CD4-positive, CD25-positive, alpha-beta regulatory T cell (primary cell): ENCODE measurements at places on chromosomes 5 and 9.

DNA sequence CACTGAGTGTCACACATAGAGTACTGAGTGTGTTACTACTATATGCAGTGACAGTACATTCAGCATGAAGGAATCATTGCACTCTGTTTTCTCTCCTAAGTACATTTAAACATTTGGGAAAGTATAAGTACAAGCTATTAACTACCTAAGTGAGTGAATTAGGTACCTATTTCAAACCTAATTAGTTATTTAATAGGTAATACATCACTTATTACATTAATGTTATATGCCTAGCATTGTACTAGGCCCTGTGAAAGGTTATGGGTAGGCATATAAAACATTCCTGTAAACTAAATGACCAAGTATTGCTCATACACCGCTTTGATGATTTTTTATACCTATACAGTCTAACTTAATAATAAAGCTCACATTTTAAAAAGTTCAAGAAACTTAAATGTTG, 25.7 kb upstream of the PPP3R2 start:
- DNase-seq: no peak
- no peak overlapping the region for H3K27ac ChIP-seq
- H3K36me3 ChIP-seq: no peaks in the 10 kb centered on the region
- no peaks in the 10 kb centered on the region for H3K27me3 ChIP-seq
- no peaks in the 10 kb centered on the region for H3K4me1 ChIP-seq
- no peak overlapping the region for H3K4me3 ChIP-seq

GRCh38 chr5:172502969-172503368, 48.6 kb upstream of the SH3PXD2B start:
- no peak for DNase-seq
- no peaks in the 10 kb centered on the region for H3K36me3 ChIP-seq
- H3K4me1 ChIP-seq: no peaks in the 10 kb centered on the region

DNA sequence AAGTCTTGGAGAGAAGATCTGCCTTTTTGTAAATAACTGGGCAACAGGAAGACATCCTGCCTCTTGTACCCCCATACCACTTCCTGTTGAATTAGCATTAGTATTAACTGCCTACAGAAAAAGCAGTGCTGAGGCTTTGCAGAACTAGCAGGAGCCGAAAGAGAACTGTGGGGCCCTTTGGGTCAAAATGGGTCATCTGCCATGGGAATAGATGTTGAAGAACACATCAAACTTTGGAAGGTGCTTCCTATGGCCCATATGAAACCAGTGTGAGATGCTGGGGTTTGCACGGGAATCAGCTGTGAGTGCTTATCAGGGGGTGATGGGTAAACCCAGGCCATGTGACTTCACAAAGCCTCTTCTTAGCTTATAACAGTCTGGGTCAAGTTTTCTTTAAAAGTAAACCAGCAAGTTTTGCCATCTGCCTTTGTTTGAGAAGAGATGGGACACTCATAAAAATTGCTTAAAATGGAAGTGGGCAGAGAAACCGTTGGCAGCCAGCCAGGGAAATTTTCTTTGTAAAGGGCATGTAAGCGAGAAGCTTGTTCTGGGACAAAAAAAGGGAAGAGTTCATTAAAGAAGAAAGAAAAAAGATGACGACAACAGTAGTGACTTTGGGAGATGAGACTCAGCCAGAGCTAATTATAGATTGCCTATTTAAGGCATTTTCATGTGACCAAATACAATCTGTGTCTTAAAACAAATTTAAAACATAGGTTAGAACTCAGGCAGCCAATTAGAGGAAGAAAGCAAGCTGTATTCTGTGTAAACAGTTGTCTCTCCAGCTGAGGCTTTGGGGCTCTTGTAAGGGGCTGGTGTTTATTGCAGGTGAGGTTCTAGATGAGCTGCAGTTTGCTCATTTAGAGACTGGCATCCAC, 4.4 kb downstream of the SLC25A25 start:
- peak overlapping the region; percentile 78 for H3K27ac ChIP-seq
- no peaks in the 10 kb centered on the region for H3K36me3 ChIP-seq
- peak overlapping the region; percentile 82 for H3K4me3 ChIP-seq
- H3K4me1 ChIP-seq: peaks cover 57% of the 10 kb centered on the region
- H3K27me3 ChIP-seq: no peaks in the 10 kb centered on the region

- H3K4me1 ChIP-seq: peaks cover 43% of the 10 kb centered on the region
- H3K4me3 ChIP-seq: no peak overlapping the region
- H3K27ac ChIP-seq: no peak overlapping the region
- H3K27me3 ChIP-seq: no peaks in the 10 kb centered on the region
- H3K36me3 ChIP-seq: peaks cover 19% of the 10 kb centered on the region
Observed at GRCh38 chr5:87300744-87301143, 33.1 kb downstream of the RASA1 start.

DNA sequence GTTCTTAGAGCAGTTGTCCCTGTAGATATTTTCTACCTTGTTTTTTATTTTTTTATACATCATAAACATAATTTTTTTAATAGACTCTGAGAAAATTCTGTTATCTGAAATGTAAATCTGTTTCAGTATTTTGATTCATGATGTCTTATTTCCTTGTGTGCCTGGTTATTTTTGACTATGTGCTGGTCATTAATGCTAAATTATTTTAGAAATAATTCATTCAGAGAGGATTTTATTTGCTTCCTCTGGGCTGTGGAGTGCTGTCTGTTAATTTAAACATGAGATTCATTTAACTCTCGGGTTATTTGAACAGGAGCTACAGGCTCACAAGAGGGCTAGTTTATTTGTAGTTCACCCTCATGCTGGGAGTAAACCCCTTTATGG, 124.3 kb upstream of the PITX1 start:
- no peaks in the 10 kb centered on the region for H3K36me3 ChIP-seq
- H3K4me3 ChIP-seq: no peak overlapping the region
- no peak overlapping the region for H3K27ac ChIP-seq
- peaks cover 4% of the 10 kb centered on the region for H3K27me3 ChIP-seq
- H3K4me1 ChIP-seq: no peaks in the 10 kb centered on the region

DNA sequence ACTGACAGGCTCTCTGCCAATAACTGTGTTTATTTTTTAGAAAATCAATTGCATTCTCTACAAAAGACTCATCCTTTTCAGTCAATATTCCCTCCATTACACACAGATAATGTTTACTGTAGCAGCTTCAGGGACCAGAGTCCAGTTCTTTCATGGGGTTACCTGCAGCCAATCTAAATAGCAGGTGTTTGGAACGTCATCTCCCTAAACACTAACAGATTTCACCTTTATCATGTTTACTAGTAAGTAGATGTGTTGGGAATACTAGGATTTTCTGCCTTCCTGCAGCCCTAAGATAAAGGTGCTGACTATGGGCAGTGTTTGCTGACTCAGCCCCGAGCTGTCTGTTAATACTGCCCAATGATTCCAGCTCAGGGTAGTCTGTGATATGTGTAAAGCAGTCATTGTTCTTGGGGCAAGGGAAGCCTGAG, 447.0 kb downstream of the KIF4B start:
- H3K27me3 ChIP-seq: no peaks in the 10 kb centered on the region
- H3K36me3 ChIP-seq: no peaks in the 10 kb centered on the region
- H3K4me3 ChIP-seq: no peak overlapping the region
- no peak for DNase-seq
- no peaks in the 10 kb centered on the region for H3K4me1 ChIP-seq
- H3K27ac ChIP-seq: no peak overlapping the region

GRCh38 chr9:22425551-22425950, 21.1 kb upstream of the DMRTA1 start:
- H3K27ac ChIP-seq: no peak overlapping the region
- no peaks in the 10 kb centered on the region for H3K36me3 ChIP-seq
- H3K4me3 ChIP-seq: no peak overlapping the region
- no peak for DNase-seq
- no peaks in the 10 kb centered on the region for H3K4me1 ChIP-seq

- no peaks in the 10 kb centered on the region for H3K36me3 ChIP-seq
- no peak overlapping the region for H3K4me3 ChIP-seq
- H3K27ac ChIP-seq: no peak overlapping the region
- peaks cover 40% of the 10 kb centered on the region for H3K27me3 ChIP-seq
Observed at GRCh38 chr9:122218071-122218934, 10.5 kb downstream of the LHX6 start.

DNA sequence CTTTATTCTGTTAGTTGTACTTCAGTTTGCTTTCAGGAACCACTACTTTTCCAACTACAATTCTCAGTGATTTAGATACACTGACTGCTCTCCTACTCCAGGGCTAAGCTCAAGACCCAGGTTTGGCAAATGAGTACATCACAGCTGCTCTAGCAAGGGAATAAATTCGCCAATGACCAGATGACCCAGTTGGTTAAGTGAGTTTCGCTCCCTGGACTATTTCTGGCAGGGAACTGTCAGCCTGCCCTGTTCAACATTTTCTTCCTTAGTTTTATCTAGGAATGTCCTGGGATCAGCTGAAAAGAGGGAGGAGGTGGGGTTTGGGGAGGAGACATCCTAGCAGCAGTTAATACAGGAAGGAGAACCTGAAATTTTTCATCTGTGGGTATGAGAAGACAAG, 6.4 kb upstream of the STARD4 start:
- DNase-seq: no peak
- no peak overlapping the region for H3K27ac ChIP-seq
- H3K4me3 ChIP-seq: no peak overlapping the region

DNA sequence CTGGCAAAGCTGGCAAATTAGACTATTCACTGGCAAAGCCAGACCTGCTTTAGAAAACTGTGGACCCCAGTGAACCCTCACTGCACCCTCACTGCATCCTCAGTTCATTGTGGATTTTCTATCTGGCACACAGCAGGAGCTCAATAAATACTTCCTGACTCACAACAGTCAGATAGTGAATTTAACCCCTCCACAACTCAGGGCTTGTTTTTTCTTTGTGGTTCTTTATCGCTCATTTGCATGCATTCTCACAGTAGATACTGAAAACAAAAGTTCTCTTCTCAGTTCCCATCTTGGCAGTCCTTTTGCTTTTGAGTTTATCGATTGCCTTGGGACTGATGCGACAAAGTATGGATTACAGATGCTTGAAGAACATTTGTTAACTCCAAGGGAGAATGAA, 99.8 kb downstream of the ACTL7B start:
- H3K27me3 ChIP-seq: no peaks in the 10 kb centered on the region
- H3K4me1 ChIP-seq: no peaks in the 10 kb centered on the region
- no peak overlapping the region for H3K27ac ChIP-seq
- no peak for DNase-seq
- H3K4me3 ChIP-seq: no peak overlapping the region

DNA sequence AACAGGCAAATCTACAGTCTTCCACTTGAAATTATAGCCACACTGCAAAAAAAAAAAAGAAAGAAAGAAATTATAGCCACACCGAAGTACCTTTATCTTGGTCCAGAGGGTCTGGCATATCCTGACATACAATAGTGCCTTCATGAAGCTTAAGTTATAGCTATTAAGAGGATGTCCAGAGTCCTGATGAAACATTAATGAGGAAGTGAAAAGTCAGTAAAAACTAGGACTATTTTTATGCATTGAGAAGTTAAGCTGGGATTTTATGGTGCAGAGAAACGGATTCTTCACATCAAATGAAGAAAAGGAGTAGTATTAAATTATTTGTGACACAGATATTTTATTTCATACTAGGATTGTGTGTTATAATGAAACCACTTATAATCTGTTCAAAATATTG, 123.9 kb downstream of the SV2C start:
- H3K27ac ChIP-seq: no peak overlapping the region
- no peaks in the 10 kb centered on the region for H3K36me3 ChIP-seq
- peaks cover 7% of the 10 kb centered on the region for H3K27me3 ChIP-seq
- DNase-seq: no peak
- H3K4me1 ChIP-seq: no peaks in the 10 kb centered on the region

DNA sequence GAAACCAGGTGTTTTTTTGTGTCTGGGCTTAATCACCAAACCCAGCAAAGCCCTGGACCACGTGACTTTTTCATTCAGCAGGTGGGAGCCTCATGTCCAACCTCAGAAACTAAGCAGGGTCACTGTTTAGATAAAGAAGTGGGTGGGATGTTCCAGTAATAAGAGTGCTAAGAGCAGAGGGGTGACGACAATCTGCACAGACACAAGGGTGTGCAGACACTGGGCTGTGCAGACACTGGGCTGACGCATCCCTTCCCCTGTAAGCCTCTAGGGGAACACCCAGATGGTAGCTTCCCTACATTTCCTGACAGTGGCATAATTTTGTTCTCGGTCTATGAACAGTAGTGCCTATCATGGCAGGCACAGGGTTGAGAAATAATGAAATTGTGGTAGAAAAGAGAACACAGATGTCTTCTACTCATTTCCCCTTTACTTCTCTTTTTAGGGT, 85.1 kb downstream of the SAXO1 start:
- H3K4me3 ChIP-seq: no peak overlapping the region
- DNase-seq: no peak
- peaks cover 5% of the 10 kb centered on the region for H3K27me3 ChIP-seq
- H3K36me3 ChIP-seq: no peaks in the 10 kb centered on the region
- H3K27ac ChIP-seq: no peak overlapping the region

DNA sequence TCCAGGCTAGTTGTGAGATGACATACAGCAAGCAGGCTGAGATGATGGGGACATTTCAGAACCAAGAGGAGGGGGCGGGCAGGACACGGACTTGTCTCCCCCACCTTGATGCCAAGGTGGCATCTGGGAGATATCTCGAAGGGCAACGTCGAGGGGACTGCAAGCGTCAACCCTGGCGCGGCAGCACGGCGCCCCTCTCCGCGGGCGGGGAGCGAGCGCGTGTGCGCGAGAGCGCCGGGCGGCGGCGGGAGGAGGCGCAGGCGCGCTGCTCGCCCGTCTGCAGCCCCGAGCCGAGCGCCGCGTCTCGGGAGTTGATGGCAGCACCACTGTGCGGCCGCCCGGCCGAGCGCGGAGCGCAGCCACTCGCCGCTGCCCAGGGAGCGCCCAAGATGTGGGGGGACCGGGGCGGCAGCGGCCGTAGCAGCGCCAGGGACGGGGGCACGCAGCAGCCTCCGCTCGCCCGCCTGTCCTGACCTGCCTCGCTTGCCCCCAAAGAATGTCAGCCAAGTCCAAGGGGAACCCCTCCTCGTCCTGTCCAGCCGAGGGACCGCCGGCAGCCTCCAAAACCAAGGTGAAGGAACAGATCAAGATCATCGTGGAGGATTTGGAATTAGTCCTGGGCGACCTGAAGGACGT, at the start of gene PRR16:
Gene PRR16 (plus strand): TSS at position 310 of the 636 bp plus-strand sequence.
- H3K4me1 ChIP-seq: no peaks in the 10 kb centered on the region
- no peaks in the 10 kb centered on the region for H3K36me3 ChIP-seq
- H3K27me3 ChIP-seq: peaks cover 10% of the 10 kb centered on the region
- H3K4me3 ChIP-seq: no peak within 1 kb of the TSS
- H3K27ac ChIP-seq: no peak within 1 kb of the TSS

- no peaks in the 10 kb centered on the region for H3K4me1 ChIP-seq
- no peak for DNase-seq
- H3K4me3 ChIP-seq: no peak overlapping the region
- no peaks in the 10 kb centered on the region for H3K36me3 ChIP-seq
- H3K27ac ChIP-seq: no peak overlapping the region
Observed at GRCh38 chr9:98712987-98713386, 4.3 kb upstream of the GABBR2 start.
